ENCODE measurements at places on chromosomes 16 and 17.

DNA sequence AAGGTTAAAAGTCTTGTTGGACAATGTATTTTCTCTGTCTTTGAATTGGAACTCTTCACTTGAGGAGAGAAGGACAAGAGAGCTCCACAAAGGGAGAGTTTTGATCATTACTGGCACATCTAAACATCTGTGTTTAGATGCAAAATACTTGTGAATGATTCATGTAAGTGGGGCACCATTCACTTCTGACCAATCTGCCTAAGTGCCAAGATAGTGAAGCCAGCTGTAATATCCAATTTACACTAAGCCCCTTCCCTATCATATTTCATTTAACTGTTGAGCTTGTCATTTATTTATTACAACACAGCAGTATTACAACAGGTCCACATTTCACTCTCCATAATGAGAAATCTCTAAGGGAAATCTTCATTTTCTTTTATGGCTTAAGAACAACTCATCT lies 832.3 kb upstream of the GOT2 start:
- DNase-seq, result no peak

DNA sequence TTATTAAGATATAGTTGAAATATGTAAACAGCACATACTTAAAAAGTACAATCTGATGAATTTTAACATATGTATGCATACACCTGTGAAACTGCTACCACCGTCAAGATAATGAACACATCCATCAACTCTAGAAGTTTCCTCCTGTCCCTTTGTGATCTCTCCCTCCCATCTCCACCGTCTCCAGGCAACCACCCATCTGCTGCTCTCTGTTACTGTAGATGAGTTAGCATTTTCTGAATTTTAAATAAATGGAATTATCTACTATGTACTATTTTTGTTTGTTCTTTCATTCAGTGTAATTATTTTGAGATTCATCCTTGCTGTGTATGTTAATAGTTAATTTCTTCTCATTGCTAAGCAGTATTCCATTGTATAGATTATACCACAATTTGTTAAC lies 40.2 kb upstream of the SMPD3 start:
- DNase-seq, result no peak

- DNase-seq, result no peak
Observed at GRCh38 chr16:27185776-27186130, 17.6 kb upstream of the KDM8 start.

- DNase-seq, result no peak
Observed at GRCh38 chr17:78541488-78542206, 35.5 kb downstream of the DNAH17 start.

DNA sequence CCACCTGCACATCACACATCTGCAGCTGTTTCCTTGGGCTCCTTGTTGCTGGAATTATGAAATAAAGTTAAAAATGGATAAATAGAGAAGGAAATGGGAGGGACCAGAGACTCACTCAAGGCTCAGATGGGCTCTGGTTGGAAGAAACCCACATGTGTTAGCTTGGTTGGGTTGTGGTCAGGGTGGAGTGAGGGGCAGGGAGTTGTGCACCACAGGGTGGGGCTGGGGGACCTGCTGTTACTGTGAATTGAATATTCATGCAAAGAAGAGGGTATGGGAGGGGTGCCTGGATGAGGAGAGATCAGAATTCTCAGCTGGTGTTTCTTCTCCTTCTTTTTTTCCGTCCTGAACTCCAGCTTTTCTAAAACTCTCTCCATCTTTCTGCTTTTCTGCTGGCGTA lies 320.7 kb downstream of the MAP2K4 start:
- DNase-seq, result no peak
